AG04449 (cell line): ENCODE measurements at places on chromosomes 2 and 18.

- no peak for DNase-seq
These were observed 200.9 kb upstream of the MEIS1 start for GRCh38 chr2:66233981-66234380.

DNA sequence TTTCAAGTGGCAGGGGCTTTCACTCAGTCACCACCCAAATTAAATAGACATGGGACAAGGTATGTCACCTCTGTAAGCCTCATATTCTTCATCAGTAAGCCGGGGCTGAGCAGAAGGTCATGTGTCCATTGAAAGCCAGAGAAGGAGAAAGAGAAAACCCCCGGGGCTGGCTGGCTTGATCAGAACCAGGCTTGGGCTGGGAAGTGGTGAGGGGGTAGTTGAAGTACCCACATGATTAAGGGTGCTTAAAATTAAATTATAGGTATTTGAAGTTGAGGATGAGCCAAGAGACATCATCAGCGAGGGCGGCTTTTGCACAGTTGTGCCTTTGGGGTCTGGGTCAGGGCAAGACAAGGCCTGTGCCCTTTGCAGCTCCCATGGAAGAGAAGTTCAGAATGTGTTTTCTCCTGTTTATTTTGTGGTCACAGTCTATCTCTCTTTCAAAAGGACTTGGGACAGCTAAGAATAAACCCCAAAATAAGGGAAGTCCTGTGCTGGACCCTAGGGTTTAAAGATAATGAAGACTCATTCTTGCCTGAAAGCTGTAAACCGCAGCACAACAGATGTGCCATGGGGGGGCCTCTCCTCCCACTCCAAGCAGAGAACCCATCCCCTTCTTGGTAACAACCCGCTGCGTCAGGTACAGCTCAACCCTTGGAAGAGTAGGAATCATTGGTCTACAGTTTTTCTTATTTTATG, 10.7 kb downstream of the DBI start:
- no peak for DNase-seq

- DNase-seq: no peak
These were observed at the start of gene PLB1 for GRCh38 chr2:28495551-28496250. Gene PLB1 (plus strand): TSS chr2:28496060. CDS start chr2:28496115, 55 bp downstream.

GRCh38 chr2:215796140-215796855, 217.1 kb downstream of the MREG start:
- DNase-seq: no peak

DNA sequence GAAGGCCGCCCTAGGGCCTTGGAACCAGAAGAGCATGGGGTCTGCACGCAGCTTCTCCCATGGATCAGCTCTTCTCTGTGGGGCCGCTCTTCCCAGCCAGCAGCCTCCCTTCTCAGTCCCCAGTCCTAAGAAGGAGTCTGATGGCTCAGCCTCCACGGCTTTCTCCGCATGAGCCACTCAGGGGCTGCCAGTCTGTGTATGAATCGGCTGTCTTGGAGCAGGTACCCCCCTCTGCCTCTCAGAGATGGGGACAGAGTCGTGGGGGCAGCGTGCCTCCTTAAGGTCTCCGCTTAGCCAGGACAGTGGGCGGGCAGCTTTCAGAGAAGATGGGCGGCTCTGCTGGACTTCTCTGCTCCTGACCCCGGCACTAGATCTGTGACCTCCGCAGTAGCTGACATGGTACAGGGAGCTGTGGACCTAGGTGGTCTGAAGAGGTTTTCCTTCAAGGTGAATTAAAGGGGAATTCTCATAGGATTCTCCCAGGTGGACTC, 21.6 kb downstream of the INPP5D start:
- DNase-seq: no peak

- no peak for DNase-seq
These were observed 6.6 kb downstream of the D2HGDH start for GRCh38 chr2:241741016-241741415.

DNA sequence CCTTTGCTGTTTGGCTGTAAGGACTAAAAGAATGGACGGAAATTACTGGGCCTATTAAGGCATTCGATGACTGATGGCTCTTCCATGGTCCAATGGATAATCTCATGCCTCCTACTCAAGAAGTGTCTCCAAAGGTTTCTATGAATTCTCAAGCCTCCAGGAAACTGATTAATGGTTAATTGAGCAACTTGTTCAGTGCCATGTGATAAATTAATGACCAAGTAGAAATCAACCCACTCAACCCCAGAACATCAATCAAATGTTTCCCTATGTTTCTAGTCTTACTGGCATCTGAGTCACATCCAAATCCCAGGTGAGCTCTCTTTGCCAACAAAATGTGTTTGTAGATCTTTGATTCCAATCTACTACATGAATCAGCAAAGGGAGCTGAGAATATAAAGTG, 103.6 kb downstream of the NXPH2 start:
- no peak for DNase-seq

DNA sequence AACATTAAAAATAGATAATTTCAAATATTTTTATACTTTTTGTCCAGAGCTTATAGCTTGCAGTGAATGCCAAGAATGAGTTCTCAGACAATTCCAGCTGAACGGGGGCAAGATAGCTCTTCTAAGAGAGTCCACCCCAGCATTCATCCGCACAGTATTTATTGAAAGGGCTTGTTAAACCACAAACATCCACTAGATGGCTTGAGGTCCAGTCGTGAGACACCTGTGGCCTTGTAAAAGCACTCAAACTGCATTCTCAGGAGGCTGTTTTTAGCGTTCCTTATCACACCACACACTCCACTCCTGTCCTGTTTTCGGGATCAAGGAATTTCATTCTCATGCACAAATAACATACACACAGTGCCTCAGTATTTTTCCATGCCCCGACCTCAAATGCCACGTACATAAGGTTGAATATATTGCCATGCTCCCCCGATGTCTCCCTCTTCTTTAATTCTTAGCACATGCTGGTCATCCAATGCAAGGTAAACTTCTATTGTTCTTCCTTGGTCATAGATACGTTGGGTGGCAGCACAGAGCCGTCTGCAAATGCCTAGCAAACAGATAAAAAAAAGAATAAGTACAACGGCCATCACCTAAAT, 47.4 kb downstream of the DNAJC10 start:
- DNase-seq: no peak

- DNase-seq: no peak
These were observed 72.0 kb downstream of the ARMC9 start for GRCh38 chr2:231270221-231271114.
